NCI-H226 (cell line): ENCODE measurements at places on chromosomes 7 and 10.

GRCh38 chr10:69146759-69147158 is 22.8 kb downstream of the VPS26A start:
- no peak for DNase-seq

DNA sequence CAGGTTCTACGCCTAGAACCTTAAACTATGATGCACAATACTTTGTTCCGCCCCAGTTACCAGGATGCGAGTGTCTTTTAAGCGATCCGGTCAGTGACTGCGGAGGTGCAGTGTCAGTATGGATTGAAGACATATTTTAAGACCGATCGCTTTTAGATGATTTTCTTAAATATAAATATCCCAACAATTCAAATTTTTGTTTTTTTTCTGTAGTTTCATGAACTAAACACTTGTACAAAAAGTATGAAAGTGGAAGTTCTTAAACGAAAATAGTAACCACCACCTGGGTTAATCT is 835 bp downstream of the COMMD3 start:
- no peak for DNase-seq

DNA sequence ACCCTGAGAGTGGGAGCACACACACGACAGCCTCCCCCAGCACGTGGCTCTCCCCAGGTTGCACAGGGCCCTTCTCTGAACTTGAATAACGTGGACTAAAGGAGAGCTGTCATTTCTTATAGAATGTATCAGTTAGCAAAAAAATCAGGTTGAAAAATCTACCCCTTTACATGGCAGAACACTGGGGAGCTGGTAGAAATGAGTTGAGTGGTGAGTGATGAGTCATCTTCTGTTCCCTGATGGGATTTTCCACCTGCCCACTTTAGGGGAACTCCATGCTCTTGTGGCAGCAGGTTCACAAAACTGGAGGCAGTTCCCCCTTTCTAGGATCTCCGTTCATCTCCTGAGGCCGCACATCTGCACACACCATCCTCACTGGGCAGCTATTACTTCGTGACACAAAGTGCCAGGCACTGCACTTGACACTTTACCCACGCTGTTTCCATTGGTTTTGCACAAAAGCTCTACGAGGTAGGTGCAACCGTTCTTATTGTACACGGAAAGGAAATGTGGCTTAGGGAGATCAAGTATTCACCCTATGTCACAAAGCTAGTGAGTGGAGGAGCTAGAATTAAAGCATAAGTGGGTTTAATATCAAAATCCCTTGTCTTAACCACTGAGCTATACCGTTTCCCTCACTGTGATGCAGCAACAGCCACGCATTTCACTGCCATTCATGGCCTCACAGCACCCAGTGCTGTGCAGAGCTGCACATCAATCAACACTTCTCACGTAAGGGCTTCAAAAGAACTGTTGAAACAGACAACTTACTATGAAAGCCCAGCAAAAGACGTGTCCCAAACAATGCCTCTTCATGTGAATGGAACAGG is 80.2 kb downstream of the RNF216 start:
- DNase-seq: peak; percentile 58

DNA sequence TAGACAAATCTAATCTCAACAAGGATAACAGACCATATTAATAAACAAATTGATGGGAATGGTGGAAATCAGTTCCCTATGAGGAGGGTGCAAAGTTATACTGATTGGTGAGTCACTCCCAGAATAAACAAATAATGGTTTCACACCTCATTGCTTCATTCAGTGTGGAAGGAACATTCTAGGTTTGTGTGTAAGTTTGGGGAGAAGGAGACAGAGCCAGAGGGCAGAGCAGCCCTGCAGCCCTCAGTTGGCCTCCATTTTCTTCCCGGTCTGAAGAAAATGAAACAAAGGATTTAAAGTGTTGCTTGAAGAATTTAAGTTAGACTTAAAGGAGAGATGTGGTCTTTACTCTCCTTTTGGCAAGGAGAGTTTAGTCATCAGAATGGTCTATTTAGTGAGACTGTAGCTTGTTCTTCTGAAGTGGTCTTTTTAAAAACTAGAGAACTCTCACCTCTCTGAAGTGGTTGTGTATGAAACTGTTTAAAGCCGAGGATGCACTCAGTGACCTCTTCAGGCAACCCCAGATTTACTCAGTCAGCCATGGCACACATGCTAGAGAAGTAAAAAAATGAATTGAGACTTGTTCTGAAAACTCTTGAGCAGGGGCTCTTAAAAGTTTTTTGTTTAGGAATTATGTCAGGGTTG is 27.2 kb downstream of the IKZF1 start:
- no peak for DNase-seq
